ENCODE measurements at places on chromosomes 1 and 21.

DNA sequence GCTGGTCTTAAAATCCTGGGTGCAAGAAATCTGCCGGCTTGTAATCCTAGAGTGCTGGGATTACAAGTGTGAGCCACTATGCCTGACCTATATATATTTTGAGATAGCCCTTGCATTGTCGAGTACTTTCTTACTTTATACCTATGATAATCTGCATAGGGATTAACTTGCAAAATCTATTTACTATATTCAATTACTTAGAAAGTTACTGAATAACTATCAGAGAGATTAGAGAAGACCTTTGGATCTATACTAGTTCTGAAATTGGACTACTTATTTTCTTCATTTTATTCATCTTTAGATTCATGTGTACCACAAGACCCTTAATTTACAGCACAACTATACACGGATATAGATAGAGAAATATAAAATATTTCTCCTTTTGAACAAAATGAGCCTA lies 1766.0 kb downstream of the NCAM2 start:
- DNase-seq = no peak

DNA sequence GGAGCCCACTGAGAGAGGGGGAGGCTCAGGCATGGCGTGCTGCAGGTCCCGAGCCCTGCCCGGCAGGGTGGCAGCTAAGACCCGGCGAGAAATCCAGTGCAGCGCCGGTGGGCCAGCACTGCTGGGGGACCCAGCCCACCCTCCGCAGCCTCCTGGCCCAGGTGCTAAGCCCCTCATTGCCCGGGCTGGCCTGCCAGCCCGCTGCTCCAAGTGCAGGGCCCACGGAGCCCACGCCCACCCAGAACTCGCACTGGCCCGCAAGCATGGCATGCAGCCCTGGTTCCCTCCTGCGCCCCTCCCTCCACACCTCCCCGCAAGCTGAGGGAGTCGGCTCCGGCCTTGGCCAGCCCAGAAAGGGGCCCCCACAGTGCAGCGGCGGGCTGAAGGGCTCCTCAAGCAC lies 61.5 kb downstream of the C21orf91 start:
- DNase-seq = no peak

- no peak for DNase-seq
Measured at GRCh38 chr1:195345149-195345548, 1263.1 kb downstream of the KCNT2 start.

GRCh38 chr1:222040955-222041354 lies 299.1 kb upstream of the DUSP10 start:
- no peak for DNase-seq

DNA sequence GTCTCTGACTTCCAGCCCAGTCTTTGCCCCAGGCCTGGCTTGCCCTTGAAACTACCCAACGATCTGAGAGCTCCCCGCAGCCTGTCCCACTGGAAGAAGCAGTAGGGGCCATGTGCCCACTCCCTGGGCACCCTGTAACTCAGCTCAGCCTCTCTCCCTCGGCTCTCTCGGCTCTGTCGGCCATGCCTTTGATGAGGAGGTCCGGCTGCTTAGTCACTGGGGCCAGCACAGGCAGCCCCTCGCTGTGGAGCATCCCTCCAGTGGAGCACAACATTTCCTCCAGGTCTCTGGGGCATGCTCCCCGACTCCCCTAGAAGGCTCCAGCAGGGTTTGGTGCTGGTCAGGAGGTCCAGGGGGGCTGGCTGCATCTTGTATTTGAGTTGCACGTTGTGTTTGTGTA lies 83.3 kb upstream of the DISP3 start:
- no peak for DNase-seq

- DNase-seq = no peak
Measured at GRCh38 chr21:43880111-43880985, 15.3 kb downstream of the AGPAT3 start.

DNA sequence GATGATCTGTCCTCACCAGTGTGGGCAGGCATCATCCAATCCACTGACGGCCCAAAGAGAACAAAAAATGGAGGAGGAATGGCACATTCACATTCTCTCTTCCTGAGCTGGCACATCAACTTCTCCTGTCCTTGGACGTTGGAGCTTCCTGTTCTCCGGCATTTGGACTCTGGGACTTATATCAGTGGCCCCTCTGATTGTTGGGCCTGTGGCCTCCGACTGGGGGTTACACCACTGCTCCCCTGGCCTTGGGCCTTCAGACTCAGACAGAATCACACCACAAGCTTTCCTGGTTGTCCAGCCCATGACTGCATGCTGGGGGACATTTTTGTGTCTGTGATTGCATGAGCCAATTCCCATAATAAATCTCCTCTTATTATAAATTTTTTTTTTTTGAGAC lies 20.1 kb downstream of the IFNLR1 start:
- no peak for DNase-seq

GRCh38 chr1:77757066-77757584 lies 2.5 kb downstream of the USP33 start:
- no peak for DNase-seq

DNA sequence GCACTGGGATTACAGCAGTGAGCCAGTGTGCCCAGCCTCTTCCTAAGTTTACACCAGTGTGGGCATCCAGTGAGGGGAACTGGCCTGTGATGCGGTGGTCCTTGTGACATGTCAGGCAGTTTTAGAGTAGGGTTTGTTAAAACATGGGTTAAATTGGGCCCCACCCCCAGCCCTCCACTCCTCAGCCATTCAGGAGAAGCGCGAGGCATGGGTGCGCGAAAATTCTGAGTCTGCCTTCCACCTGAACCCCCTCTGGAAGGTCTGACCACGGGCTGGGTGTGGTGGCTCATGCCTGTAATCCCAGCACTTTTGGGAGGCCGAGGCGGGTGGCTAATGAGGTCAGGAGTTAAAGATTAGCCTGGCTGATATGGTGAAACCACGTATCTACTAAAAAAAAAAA lies 51.7 kb downstream of the SKI start:
- DNase-seq = no peak

- DNase-seq = no peak
Measured at GRCh38 chr1:8094481-8095241, 68.6 kb upstream of the ERRFI1 start.

DNA sequence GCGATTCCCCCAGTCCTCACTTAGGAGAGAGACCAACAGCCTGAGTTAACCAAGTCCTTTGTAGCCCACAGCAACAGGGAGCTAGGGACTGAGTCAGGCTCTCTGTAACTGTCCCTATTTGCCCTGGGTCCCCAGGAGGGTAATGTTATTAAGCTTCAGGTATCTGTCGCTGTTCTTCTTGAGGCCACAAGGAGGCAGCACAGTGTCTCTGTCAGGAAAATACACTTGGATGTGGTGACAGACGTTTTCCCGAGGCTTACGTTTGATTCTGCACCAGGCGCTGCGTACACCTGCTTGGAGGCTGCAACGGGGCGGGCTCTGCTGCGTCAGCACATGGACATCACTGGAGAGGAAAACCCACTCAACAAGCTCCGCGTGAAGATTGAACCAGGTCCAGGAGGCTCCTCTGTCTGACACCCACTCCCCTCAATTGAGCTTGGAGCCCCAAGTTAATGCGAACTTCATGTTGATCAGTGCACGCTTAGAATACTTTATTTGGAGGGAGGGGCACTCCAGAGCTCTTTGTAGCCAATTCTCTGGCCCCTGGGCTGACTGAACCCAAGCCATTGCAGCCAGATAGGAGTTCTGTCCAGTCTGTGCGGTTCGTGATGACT lies 10.7 kb upstream of the ELF3 start:
- no peak for DNase-seq

GRCh38 chr1:89191314-89191713 lies 7.4 kb downstream of the GBP4 start:
- DNase-seq = no peak

GRCh38 chr1:17615157-17615556 lies 75.7 kb downstream of the ARHGEF10L start:
- DNase-seq = no peak

DNA sequence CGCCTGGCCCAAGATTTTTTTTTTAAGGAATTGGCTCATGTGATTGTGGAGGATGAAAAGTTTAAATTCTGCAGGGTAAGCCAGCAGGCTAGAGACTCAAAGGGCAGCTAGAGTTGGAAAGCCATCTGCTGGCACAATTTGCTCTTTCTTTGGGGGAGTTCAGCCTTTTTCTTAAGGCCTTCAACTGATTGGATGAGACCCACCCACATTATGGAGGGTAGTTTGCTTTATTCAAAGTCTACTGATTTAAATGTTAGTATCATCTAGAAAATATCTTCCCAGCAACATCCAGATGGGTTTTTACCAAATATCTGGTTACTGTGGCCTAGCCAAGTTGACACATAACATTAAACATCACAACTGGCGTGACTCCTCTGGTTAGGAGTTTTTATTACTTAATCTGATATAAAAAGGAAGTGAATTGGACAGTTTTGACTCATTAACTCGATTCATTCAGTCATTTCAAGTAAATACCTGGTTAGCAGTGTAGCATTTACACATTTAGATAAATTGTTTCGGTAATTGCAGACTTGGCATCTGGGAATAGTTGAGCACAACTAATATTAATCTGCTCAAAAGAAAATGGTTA lies 12.4 kb downstream of the HOOK1 start:
- DNase-seq = no peak

- DNase-seq = no peak
Measured at GRCh38 chr1:203252678-203253077, 23.2 kb upstream of the CHIT1 start.

DNA sequence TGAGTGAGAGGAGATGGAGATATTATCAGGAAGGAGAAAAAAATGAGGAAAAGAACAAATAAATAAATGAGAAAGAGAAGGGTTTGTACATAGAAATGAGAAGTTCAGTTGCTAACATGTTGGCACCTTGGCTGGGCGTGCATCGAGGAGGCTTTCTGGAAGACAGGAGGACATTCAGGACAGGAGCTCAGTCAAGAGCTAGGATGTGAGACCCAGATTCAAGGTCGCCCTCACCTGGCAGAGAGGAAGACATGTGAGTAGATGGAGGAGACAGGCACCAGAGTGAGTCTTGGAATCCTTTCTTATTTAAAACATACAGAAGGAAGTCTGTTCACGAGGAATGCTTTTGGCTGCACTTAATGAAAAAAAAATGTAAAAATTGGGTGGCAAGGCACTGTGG lies 640.9 kb downstream of the NPHP4 start:
- DNase-seq = no peak

DNA sequence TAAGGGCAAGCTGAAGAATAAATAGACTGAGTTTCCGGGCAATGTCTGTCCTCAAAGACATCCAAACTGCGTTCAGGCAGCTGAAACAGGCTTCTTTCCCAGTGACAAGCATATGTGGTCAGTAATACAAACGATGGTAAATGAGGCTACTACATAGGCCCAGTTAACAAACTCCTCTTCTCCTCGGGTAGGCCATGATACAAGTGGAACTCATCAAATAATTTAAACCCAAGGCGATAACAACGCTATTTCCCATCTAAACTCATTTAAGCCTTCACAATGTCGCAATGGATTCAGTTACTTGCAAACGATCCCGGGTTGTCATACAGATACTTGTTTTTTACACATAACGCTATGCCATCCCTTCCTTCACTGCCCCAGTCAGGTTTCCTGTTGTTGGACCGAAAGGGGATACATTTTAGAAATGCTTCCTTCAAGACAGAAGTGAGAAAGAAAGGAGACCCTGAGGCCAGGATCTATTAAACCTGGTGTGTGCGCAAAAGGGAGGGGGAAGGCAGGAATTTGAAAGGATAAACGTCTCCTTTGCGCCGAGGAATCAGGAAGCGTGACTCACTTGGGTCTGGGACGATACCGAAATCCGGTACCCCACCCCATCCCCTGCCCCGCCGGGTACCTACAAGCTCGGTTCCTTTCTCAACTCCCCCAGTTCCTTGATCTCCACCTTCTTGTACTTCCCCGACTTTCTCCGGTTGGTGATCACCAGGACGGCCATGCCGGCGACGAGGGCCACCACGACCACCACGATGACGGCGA lies 1.3 kb downstream of the TACSTD2 start:
- DNase-seq = no peak

GRCh38 chr1:198734323-198735008 lies 95.6 kb downstream of the PTPRC start:
- DNase-seq = no peak

GRCh38 chr1:111938123-111938522 lies 51.3 kb downstream of the KCND3 start:
- DNase-seq = no peak

DNA sequence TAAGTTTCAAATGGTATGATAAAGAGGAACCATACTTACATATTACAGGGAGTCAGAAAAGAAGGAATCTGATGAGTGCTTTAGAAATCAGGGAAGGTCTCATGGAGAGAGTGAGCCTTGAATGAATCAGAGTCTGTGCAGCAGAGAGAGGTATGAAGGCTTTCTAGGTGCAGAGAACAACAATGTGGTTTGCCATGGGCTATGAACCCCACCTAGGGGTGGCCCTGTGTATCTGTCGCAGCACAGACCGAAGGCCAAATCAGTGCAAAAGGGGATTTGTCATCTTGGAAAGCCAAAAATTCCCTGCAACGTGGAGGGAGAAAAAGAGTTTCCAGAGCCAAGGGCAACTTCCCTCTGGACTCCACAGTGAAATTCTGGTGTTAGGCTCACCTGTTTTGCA lies 3.5 kb downstream of the PAPPA2 start:
- no peak for DNase-seq

DNA sequence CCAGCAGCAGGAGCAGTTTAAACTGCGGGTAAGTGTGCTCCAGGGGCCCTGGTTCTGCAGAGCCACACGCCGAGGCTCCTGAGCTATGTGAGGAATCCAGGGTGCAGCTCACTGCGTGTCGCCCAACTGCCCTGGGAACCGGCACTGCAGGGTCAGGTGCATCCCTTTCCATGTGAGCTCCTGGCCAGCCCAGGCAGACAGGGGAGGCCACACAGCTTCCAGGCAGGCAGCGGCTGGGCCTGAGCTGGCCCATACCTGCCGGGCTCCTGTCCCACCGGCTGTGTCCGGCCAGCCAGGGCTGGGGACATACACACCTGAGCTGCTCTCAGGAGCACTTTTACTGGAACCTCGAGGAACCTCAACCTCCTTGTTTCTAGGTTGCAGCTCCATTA lies 18.6 kb upstream of the COL18A1 start:
- DNase-seq = no peak

DNA sequence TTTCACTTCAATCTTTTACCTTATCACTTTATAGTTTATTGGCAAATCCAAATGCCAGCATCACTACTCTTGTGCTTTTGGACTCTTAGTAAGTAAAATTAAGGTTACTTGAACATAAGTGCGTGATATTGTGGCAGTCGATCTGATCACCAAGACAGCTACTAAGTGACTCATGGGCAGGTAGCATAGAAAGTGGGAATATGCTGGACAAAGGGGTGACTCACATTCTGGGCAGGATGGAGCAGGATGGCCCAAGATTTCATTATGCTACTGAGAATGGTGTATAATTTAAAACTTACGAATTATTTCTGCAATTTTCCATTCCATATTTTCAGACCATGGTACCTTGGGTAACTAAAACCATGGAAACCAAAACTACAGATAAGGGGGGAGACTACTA lies 120.2 kb downstream of the ROR1 start:
- no peak for DNase-seq

Data from stimulated activated CD8-positive, alpha-beta memory T cell treated with anti-CD3 and anti-CD28 coated beads, Interleukin-7, amount 100 ng/mL, for 1 hour (primary cell).